Activated naive CD4-positive, alpha-beta T cell treated with anti-CD3 and anti-CD28 coated beads, Interleukin-2, amount 10 ng/mL, durations not matched to agents 5 hours and 36 hours (primary cell): ENCODE measurements at places on chromosomes 2 and 18. TPM values are rescaled to one million over a fixed set of nuclear protein-coding genes. Genes with fewer than 3 reads are reported as not detected.

Gene PTPRM
- total RNA-seq = 3.4 TPM

Gene RSAD2
- total RNA-seq = 12.7 TPM

Gene ZDBF2
- 14.3 TPM for total RNA-seq

Gene RBBP8
- total RNA-seq = 44.4 TPM

Gene TBR1
- 0.18 TPM for total RNA-seq

Gene SIX3
- not detected for total RNA-seq

Gene HJURP
- total RNA-seq = 93.8 TPM
